Stimulated activated CD8-positive, alpha-beta memory T cell treated with anti-CD3 and anti-CD28 coated beads, Interleukin-4, amount 100 ng/mL, for 1 hour (primary cell): ENCODE measurements at places on chromosomes 6 and 20.

GRCh38 chr6:118856301-118856700 lies 37.7 kb upstream of the ASF1A start:
- DNase-seq = no peak

DNA sequence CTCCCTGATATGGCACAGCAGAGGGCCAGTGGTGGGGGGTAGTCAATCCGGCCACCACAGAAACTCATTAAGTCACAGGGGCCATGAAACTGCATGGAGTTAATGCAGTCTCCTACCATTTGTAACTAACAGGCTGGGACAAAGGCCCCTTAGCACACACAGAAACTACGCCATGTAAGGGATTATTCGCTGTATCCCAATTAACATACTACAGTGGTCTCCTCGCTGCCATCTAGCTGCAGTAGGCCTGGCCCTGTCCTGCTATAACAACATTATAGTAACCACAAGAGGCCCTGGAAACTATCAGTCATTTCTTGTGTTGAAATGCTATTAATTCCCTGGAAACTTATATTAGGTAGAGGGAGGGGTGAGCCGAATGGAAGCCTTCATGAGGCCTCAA lies 72.3 kb upstream of the CCN2 start:
- DNase-seq = no peak

- no peak for DNase-seq
Observed at GRCh38 chr6:150925976-150926375, 60.5 kb downstream of the MTHFD1L start.

GRCh38 chr20:54025251-54025771 lies 45.1 kb downstream of the BCAS1 start:
- no peak for DNase-seq

- no peak for DNase-seq
Observed at GRCh38 chr6:161458201-161458951, 184.5 kb upstream of the AGPAT4 start.

- no peak for DNase-seq
Observed at GRCh38 chr6:137105375-137105774, 60.6 kb upstream of the IL20RA start.

- DNase-seq = no peak
Observed at GRCh38 chr20:34037767-34038166, 44.1 kb downstream of the RALY start.

DNA sequence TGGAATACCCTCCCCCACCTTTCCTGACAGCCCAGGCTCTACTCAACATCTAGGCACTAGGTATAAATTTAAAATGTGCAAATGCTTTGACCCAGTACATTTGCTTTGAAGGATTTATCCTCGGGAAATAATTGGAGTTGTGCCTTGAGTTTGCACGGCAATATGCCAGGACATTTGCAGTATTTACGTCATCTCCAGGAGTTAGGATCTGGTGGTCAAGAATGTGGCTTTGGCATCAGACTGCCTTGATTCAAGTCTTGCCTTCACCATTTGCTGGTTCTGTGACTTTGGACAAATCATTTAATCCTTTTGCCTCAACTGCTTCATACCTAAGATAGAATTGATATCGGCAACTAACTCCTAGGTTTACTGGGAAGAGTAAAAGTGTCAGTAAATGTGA lies 169.6 kb downstream of the PLCB1 start:
- DNase-seq = no peak

DNA sequence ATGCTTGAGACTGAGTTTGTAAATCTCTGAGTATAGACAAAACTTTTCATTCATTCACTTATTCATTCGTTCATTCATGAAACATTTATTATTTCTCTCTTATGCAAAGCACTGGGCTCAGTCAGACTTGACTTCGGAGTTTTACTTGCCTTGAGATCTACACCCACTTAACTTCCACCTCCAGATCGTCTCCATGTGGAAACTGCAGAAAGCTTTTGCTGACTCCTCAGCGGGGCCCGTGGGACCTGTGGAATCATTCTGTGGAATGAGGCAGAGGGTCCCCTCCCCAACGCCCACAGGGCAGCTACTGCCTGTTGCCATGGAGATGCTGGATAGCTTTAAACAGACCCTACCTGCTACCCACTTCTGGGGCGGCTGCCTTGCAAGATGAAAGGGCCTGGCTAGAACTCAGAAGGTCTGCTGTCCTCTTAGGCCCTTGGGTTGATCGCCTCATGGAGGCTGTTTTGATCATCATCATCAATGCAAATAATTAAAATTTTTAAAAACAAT lies 66.4 kb upstream of the KCNG1 start:
- DNase-seq = no peak

DNA sequence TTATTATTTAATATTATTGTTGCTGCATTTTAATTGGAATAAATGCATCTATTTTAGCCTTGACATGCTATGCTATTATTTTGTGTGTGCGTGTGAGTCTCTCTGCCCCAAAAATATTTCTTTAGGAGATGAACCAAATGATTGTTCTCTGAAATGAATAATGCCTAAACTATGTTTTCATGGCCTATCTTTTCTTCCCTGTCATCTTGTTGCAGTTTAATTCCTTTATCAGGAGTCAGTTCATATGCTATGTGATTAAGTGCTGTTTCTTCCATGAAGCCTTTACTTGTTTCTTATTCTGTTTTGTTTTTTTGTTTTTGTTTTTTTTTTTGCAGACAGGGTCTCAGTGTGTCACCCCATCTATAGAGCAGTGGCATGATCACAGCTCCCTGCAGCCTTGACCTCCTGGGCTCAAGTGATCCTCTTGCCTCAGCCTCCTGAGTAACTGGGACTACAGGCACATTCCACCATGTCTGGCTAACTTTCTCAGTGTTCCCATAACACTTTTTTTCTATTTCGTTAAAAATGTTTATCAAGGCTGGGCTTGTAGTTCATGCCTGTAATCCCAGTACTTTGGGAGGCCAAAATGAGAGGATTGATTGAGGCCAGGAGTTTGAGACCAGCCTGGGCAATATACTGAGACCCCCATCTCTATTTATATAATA lies 25.7 kb downstream of the TPX2 start:
- no peak for DNase-seq

DNA sequence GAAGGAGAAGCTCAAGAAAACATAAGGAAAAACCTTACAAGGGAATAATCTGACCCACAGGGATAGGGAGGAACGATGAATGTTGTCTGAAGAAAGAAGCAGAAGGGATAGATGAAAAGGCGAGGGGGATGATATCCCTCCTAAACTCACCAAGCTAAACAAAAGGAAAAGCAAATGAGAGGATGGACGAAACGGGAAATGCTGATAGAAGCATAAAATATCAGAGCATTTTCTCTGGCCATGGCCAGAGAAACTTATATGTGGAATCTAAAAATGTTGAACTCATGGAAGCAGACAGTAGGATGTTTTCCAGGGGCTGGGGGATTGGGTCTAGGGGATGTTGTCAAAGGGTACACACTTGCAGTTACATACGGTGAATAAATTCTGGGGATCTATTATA lies 148.4 kb upstream of the FOXQ1 start:
- DNase-seq = no peak

- no peak for DNase-seq
Observed at GRCh38 chr20:5328268-5328667, 11.5 kb upstream of the PROKR2 start.

DNA sequence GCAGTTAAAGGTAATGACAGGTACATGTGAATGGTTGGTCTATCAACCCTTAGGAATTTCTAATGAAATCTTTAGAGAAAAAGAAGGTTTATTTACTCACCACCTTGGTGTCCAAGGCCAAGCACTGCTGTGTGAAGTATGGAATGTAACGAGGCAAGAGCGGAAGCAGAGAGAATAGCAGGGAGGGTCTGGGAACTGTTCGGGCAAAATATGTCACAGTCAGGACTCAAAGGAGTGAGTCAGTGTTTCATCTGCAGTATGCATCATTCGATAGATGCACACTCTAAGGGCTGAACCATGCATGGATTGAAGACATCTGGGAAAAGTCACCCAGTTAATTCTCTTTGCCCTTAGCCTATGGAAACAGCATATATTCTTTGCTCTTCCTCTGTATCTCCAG lies 33.2 kb downstream of the ADGRF5 start:
- DNase-seq = no peak

GRCh38 chr20:23995905-23996666 lies 7.5 kb upstream of the GGTLC1 start:
- peak; percentile 33 for DNase-seq

DNA sequence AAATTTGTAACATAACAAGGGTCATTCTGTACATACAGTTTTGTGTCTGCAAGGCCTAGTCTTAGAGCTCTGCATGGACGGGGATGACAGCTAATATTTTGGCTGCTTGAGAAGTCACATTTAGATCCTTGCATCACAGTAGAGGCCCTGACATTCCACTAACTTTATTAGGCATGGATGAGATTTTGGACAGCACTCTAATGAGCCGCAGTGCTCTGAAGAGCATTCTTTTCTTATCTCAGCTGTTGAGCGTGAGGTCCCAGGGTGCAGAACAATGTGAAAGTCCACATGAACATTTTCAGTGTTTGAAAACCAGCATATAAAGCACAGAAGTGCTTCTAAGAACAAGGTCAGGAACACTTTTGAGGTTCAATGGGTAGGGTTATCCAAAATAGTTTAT lies 58.9 kb downstream of the IPCEF1 start:
- DNase-seq = no peak

GRCh38 chr6:63537959-63538300 lies 34.4 kb upstream of the LOC128125822 start:
- DNase-seq = no peak

DNA sequence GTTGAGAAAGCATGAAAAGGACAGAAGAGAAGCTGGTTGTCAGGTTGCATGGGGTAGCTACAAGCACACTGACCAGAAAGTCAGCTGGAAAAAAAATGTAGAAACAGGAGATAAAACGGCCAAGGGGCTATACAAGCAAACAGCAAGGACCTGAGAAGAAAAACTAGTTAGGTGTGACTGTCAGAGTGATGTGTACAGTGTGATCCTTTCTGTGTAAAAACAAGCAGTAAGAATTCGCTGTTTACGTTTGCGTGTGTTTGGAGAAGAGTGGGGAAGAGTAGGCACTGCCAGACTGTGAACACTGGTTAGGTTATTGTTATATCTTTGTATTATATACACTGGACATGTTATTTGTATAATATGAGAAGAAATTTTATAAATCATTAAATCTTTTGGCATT lies 28.1 kb downstream of the PTPN1 start:
- DNase-seq = no peak

DNA sequence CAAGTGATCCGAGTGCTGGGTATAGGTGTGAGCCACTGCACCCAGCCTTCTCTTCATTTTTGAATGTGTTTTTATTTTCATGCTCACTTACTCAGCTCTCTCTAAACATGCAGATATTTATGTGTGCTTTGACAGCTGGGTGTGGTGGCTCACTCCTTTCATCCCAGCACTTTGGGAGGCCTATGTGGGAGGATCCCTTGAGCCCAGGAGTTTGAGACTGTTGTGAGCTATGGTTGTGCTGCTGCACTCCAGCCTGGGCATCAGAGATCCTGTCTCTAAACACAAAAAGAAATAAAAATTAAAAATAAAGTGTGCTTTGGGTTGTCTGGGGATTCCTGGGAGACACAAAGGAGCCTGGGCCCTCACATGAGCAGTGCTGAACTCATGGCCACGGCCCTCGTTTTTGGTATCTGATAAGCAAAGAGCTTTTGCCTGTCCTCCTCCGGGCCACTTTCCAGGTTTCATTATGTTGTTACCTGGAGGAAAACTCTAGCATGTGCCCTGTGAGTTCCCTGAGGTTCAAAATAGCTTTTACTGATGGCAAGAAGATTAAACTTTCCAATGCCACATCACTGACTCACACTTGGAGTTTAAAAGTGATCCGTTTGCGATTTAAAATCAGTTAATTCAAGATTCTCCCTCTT lies 78.5 kb downstream of the CD164 start:
- no peak for DNase-seq

- DNase-seq = no peak
Observed at GRCh38 chr6:150721418-150722266, 122.0 kb downstream of the PLEKHG1 start.

DNA sequence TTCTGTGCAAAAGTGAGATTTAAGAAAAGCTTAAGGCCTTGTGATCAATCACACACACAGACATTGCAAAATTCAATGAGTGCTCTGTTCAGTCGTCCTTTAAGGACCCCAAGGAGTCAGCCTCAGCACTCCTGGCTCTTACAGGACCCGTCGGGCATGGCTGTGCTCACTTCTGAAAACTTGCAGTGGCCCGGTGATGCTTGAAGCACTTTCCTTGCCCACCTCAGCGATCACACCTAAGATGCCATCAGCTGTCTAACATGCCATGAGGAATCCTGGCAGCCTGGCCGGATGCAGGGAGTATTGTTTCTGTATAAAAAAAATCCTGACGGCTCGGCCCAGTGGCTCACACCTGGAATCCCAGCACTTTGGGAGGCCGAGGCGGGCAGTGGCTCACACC lies 101.4 kb upstream of the LAMP5 start:
- DNase-seq = no peak

- DNase-seq = no peak
Observed at GRCh38 chr20:376750-377149, 3.8 kb upstream of the TRIB3 start.

- no peak for DNase-seq
Observed at GRCh38 chr6:145147981-145148749, 587.2 kb downstream of the EPM2A start.

DNA sequence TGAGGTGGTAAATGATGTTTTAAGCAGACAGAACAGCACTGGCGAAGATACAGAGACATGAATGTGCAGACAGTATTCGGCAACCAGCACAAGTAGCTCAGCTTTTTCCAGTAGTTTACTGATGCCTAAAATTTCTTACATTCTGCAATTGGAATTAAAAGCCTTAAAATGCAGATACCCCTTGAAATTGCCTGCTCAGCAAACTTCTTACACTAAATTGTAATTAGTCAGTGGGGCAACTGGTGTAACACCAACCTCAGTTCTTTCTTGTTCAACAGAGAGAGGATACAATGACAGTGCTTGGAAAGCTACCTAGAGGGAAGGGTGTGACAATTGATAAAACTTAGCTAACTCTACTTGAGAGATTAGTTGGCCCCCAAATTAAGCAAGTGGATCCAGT lies 121.1 kb upstream of the ENPP5 start:
- DNase-seq = no peak

DNA sequence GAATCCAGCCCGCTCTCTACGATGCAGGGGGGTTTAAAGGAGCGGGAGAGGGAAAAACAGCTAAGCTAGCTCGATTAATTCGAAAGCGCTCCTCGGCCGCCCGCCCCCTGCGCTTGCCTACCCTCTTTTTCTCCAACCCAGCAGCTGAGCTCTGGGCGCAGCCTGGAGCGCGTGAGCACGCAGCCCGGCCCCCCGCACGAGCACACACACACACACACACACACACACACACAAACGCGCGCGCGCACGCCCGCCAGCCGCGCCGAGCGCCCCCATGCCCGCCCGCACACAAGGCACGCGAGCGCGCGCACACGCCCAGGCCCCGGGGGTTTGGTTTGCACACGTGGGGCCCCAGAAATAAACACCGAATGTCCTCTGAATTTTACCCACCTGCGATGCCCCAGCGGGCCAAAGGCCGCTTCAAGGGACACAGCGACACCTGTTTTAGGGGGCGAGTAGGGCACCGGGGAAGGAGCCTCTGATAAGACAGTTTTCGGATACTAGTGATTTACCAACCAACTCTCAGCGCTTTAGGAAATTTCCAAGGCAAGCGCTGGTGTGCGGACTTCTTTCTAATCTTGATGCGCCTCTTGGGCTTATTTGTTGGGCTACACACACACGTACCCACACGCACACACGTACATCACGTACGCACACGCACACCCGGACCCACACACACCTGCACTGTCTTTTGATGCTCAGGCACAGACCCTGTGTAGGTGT lies 802 bp upstream of the NRN1 start:
- no peak for DNase-seq
